ENCODE measurements at places on chromosomes 6 and 20.

DNA sequence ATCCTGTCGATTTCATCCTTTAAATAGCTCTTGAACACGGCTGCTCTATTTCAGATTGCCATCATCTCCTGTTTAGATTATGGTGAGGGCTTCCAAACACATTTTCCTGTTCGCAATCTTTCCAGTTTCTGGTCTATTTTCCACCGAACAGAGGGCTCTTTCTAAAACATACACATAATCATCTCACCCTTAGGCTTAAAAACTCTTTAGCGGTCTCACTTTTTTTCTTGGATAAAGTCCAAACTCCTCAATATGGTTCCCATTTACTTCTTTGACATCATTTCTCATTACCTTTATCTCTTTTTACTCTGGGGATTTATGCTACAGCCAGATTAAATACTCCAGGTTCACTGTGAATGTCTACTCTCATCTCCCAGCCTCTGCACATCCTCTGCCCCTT is 103.4 kb upstream of the STMND1 start:
- no peak for DNase-seq

DNA sequence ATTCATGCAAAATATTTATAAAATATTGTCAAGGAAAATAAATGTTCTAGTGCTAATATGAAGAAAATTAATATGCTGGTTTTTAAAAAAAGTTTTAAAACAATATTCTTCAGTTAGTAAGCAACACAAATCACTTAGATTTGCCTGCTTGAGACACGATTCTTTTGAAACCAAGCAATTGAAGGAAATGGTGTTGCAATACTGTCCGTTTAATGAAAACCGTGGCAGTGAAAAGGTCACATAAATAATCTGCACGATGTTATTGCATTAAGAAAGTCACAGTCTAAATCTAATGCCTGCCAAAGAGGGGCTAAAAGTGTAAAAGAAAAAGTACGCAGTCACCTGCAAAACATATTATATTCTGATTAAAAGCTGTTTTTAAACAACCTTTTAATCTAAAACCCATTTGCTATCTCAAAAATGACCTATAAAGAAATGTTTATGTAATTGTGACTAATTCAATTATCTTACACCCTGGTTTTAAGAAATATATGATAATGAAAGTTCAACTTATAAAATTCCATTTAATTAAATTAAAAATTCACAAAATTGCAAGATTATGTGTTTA is 143.0 kb downstream of the GMDS start:
- no peak for DNase-seq

- no peak for DNase-seq
Observed at GRCh38 chr6:158086504-158087223, 81.4 kb downstream of the SERAC1 start.

GRCh38 chr6:129575378-129576118 is 134.4 kb downstream of the ARHGAP18 start:
- no peak for DNase-seq

DNA sequence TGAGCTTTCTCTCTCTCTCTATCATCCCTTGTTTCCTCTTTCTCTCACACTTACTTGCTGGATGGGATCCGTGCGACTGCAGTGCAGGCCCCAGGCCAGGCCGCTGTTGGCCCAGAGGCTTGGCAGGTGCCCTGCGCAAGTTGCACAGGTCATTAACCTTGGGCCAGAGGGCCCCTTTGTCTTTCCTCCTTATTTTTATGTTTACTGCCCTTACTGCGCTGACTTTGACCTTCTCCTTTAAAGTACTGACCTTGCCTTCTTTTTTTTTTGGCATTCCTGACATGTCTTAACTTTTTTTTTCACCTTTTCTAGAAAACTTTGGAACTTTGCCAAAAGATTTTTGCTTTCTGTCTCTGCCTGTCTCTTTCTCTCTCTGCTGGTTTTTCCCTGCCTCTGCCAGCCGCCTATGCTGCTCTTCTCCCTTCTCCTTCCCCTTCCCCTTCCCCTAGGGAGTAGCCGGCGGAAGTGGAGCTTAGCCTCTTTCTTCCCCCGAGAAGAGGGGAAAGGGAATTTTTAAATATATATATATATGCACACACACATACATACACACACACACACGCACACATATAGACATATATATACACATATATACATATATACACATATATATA is 59.6 kb upstream of the CDH4 start:
- no peak for DNase-seq

DNA sequence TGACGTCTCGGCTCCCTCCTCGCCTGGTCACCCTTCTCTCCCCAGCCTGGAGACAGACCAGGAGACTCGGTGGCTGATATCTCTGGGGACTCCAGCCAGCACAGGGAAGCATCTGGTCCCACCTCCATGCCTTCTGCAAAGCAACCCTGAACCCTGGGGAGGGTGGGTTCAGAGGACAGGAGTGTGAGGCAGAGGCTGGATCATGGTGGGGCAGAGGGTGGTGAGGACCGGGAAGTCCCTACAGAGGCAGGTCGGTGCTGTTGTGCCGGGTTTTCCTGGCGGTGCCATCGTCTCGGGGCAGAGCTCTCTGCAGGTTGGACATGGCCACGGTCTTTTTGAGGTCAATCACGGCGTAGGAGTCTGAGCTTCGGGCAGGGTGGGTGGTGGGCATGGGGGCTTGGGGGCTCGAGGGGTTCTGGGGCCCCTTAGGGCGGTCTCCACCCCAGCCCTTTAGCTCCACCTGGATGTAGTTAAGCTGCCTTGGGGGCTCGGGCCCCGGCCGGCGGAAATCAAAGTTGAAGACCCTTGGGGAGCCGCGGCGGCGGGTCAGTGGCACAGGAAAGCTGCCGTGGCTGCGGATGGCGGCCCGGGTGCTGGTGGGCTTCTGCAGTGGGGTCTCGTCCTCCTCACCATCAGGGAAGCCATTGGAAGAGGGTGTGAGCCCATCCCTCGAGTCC is 9.2 kb downstream of the FRS3 start:
- DNase-seq, result no peak

DNA sequence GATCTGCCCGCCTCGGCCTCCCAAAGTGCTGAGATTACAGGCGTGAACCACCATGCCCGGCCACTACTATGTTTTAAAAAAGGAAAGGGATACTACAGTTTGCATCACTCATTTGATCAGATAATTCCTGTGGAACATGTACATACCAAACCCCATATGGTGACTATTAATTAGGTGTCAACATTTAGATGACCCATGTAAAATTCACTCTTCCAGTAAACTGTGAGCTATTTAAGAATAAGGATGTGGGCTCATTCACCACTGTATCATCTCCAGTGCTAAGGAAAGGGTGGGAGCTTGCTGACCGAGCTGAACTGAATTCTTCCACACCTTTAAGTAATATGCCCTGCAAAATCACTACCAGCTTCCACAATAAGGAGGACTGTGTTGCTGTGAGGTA is 127.5 kb downstream of the BTBD9 start:
- no peak for DNase-seq

- no peak for DNase-seq
Observed at GRCh38 chr20:31707994-31708735, 14.5 kb downstream of the BCL2L1 start.
